Hematopoietic multipotent progenitor cell treated with erythropoietin and hydrocortisone succinate and interleukin-3 and kit ligand, for 15 days (in vitro differentiated cells): ENCODE measurements at places on chromosomes 2 and 18.

DNA sequence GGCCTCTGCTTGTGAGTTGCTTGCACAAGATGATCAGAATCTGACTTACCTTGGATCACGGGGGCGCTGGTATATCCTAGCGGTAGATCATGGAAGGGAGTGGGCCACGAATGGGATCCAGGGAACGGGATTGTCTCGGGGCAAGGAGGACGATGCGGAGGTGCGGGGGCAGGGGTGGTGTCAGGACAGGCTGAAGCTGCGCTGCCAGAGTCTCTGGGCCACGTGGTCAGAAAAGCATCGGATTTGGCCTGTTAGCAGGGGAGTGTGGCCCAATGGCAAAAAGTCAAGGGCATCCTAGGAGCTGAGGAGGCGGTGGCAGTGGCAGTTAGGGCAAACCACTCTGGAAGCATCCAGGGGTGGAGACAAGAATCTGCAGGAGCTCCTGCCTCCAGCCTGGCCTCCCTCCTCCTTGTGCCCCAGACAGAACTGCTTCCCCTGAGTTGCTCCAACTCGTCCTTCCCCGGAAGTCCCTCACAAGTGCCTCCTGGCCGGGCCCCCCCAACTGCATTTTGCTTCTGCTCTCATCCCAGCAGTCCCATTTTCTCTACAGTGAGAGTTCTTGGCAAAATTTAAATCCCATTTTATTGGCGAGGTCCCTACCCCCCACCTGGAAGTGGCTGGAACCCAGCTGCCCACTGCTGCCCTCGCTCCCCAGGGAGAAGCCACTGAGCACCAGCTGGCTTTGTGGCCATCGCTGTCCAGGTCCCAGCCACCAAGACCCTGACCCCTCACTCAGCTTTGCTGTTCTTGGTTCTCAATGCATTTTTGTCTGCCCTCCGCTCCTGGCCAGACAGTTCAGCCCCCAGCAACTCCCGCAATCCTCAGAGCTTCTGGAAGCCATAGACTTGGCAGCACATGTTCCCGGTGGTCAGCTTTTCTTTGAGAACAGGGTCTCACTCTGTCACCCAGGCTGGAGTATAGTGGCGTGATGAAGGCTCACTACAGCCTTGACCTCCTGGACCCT, 5.6 kb upstream of the CCDC74B start:
- DNase-seq: no peak

DNA sequence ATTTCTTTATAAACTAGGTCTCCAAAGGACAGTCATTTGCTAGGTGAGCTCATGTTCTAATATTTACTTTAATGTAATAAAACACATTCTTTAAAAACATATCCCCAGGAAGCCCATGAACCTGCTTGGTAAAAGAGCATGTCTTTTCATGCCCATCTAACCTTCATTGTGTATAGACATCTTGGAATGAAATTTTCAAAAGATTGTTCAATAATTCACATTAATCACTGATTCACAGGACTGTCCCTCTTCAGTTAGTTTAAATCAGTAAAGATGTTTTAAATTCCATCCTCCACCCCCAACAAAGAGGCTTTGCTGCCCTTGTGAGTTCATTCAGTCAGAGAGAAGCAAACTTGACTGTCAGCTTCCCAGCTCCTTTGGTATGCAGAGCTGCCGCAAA, 633.4 kb upstream of the CELF4 start:
- DNase-seq: no peak

DNA sequence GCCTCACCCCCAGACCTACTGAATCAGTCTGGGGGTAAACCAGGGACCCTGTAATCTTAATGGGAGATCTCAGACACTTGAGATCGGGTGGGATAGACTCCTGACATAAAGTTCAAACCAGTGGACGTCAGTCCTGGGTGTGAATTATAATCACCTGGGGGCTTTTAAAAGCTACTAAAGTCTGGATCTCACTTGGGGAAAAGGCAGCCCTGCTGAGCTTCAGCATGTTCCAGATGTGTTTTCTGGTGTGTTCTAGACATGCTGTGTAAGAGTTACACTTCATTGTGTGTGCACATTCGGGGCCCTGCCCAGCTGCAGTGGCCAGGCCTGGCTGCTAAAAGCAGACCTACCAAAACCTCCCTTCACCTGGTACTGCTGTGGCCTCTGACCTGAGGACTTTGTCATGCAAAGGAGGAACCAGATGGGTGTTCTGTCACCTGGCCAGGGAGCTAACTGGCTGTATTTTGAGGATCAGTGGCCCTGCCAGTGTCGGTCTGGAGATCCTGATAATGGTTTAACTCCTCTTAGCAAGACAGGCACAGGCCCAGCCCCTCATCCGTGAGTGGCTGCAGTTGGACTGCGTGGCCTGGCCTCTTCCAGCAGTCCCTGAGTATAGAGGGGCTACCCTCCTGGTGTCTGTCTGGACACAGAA, 10.6 kb downstream of the RRM2 start:
- DNase-seq: peak; percentile 26

DNA sequence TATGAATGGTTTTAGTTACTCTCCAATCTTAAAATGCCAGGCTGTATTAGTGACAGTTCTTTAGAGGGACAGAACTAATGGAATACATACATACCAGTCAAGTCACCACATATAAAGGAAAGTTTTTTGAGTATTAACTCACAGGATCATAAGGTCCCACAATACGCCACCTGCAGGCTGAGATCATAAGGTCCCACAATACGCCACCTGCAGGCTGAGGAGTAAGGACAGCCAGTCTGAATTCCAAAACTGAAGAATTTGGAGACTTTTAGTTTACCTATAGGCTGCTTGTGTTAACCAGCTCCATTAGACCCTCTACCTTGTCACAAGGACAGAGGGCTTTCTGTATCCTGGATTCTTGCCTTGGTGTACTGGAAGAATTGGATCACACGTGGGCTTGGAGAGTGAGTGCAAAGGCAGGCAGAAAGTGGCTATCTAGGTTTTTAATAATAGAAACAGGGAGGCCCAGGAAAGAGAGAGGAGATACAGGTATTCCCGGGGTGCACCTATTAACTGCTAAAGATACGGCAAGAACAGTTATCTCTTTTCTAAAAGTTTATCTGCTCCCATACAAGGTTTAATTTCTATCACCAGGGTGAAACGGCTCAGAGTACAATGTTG, 234.9 kb upstream of the CYRIA start:
- DNase-seq: peak; percentile 2

DNA sequence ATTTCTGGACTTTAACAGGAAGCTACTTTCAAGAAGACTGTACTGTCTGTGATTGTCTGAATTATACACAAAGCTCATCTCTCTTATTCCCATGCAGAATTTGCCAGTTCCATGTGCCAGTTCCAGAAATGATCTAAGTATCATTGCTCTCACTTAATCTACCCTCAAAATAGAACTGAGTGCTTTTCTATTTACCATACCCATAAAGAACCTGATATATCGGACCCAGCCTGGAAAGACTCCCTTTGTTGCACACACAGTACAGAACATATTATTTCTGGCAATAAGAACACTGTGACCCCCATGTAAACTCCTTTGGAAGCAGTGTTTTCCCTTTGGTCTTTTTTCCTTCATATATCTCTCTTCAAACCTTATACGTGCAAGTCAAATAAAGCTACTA, 102.3 kb upstream of the TTN start:
- no peak for DNase-seq
